ENCODE measurements at places on chromosomes 1 and 21. TPM values are rescaled to one million over a fixed set of nuclear protein-coding genes. Genes with fewer than 3 reads are reported as not detected.
A peak's percentile ranks its signal among the peaks of the same experiment; 100 is the strongest.

GRCh38 chr1:33606272-33606671, 133.8 kb downstream of the ZSCAN20 start:
- no peak for DNase-seq

CFAP45 gene
- total RNA-seq = 0.73 TPM

MRPL39 gene
- total RNA-seq = 22.7 TPM

GRCh38 chr1:228378090-228378872, 28.4 kb downstream of the TRIM11 start:
- peak; percentile 93 for DNase-seq

DNA sequence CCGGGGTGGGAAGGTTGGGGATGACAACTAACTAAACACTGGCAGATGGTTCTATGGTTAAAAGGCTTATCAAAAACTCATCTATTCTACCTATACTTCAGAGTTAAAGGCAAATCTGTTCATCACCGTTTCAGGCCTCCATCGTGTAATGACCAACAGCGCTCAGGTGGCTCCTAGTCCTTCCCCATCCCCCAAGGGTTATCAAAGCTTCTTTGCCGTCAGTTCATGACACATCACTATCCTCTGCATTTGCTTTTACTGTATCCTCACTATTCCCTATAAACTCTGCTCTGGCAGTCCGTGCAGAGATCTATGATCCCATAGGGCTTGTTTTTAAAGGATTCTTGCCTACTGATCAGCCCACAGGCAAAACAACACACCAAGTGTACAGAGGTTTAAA, 8.2 kb downstream of the HMGN1 start:
- DNase-seq = no peak

DNA sequence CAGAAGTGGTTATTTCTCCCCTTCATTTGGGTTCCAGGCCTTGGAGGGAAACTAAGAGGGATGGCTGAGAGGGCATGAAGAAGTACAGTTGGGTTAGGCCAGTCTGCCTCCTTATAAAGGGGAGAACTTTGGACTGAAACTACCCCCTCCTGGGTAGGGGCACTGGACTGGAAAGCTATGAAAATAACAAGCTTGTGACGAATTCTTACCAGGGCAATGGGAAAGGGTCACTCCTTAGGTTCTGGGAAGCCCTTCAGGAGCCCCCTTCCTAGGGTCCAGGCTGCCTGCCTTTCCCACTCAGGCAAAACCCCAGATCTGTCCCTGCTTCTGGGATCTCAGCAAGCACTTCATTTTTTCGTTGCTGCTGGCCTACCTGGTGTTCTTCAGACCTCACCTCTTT, 9.8 kb upstream of the P3R3URF start:
- DNase-seq = no peak

DNA sequence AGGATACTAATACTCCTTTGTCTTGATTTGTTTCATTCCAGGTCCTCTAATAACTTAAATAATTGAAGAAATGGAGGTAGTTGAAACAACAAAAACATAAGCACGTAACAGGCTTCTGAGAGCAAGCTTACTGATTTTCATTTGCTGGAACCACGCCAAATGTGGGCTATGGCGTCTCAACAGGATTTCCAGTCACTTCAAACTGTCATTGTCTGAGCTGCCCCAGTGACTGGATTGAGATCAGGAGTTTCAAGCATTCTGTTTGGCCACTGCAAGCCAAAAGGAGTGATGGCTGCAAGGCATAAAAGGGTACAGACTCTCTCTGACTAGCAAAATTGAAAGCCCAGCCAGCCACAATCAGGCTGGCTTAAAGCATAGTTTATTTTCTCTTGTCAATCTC, 289.9 kb downstream of the DPYD start:
- no peak for DNase-seq

DNA sequence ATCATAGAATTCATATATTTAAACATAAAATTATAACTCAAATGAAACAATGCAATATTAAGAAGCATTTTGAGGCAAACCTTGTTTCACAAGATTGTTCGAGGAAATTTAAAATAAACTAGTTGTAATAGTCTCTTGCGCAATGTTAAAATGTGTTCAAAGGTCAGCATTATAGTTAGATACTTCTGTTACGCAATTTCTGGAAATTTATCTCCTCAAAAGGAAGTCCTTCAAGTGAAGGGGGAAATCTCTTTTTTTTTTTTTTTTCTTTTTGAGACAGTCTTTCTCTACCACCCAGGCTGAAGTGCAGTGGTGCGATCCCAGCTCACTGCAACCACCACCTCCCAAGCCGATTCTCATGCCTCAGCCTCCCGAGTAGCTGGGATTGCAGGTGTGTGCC, 52.1 kb downstream of the FMO4 start:
- DNase-seq = no peak

DNA sequence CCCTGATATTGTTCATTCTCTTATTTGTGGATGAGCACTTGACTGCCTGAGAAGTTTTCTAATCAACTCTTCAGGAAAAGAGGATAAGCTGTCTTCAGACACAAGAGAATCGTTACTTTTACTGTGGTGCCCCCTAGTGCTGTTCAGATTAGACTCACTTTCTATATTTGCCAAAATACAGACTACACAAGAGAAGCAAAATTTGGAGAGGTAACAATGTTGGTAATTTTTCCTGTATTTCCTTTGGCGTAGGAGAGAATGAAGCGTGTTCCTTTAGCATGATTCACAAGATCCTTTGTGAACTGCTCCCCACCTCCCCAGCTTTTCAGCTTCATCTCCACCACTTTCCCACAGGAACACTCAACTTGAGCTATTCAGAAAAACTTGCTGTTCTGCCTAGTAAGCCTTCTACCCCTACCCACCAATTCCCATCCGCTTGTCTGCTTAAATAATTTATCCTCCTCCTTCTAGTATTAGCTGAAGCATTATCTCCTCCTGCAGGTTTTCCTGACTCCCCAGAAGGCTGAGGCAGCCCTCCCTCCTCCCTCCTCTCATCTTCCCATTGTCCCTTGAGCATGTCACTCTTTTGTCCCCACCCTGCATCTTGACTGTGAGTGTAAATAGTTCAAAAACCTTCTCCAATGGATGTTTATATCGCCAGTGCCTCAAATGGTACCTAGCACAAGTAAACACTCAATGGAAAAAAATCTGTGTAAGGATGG, 4.5 kb downstream of the TNFSF4 start:
- DNase-seq = no peak

- no peak for DNase-seq
These were observed 27.7 kb upstream of the AJAP1 start for GRCh38 chr1:4626560-4627319.

DNA sequence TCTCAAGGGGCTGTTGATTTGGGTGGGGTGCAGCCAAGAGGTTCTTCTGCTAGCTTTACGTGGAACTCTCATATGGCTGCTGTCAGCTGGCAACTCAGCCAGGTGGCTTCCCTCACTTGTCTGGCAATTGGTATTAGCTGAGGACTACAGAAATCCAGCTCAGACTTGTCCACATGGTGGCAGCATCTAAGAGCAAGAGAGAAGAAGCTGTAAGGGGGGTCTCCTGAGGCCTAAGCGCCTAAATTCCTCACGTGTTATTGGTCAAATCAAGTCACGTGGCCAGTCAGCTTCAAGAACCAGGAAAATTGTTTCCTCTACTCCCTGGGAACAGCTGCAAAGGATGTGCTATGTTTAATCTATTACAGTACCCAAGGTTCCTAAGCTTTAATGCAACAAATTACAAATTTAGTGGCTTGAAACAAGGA, 4.2 kb upstream of the DYRK3 start:
- DNase-seq = no peak

GRCh38 chr1:207805841-207806421, 54.1 kb downstream of the CD46 start:
- no peak for DNase-seq

DNA sequence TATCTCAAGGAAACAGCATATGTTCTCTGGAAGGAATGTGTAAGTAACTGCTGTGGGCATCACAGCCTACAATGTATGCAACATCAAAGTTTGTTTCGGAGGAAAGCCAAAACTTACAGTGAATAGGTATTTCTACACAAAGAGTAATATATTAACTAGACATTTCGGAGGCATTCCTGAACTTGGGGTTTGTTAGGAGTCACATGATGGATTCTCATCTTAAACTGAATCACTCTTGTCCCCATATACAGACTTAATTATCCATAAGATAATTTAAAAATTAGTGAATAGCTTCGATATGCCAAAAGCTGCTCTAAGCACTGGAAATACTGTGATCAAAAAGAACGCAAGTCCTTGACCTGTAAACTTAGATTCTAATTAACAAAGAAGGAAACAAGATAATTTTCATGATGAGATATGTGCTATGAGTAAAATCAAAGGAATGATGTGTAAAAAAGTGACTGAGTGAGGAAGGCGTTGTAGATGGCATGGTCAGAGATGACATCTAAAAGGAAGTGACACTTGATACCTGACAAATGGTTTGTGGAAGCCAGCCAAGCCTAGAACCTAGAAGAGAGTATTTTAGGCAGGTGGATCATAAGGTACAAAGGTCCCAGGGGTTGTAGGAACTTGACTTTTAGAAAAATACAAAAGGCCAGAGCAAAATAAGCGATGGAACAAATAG, 273.1 kb downstream of the MRPL39 start:
- DNase-seq = no peak

KIF17 gene
- total RNA-seq = 1.3 TPM

- no peak for DNase-seq
These were observed 54.9 kb downstream of the KLHDC7A start for GRCh38 chr1:18535391-18536210.

Data from chondrocyte (in vitro differentiated cells).